Suprapubic skin (tissue), 4 donors: ENCODE measurements at places on chromosomes 2 and 18. TPM values are rescaled to one million over a fixed set of nuclear protein-coding genes. Genes with fewer than 3 reads are reported as not detected.

Gene CFAP53
- total RNA-seq: not detected

DNA sequence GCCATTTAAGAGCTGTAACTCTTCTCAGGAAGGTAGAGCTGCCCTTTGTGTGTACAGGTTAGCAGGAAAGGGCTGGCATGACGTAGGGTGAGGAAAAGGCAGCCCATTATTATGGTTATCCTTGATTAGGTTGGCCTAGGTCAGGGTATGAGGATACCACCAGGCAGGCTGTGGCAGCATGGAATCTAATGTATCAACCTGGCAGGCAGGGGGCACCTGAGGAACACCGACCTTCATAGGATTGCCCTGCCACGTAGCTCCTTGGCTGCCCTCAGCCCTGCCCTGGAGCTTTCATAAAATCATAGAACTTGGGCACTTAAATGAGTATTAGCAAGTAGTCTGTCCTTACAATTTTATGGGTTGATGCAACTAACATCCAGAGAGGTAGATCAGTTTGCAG lies 261.6 kb downstream of the LTBP1 start:
- H3K4me3 ChIP-seq: no peak overlapping the region
- H3K36me3 ChIP-seq: no peaks in the 10 kb centered on the region
- no peak overlapping the region for H3K27ac ChIP-seq
- H3K27me3 ChIP-seq: no peaks in the 10 kb centered on the region

GRCh38 chr18:58321986-58322385 lies 278.0 kb downstream of the NEDD4L start:
- H3K27me3 ChIP-seq: no peaks in the 10 kb centered on the region
- no peak overlapping the region for H3K4me3 ChIP-seq
- H3K4me1 ChIP-seq: peaks cover 11% of the 10 kb centered on the region

GRCh38 chr2:64932371-64933216 lies 56.6 kb upstream of the SLC1A4 start:
- no peak overlapping the region for H3K4me3 ChIP-seq
- H3K27ac ChIP-seq: no peak overlapping the region
- DNase-seq: no peak

DNA sequence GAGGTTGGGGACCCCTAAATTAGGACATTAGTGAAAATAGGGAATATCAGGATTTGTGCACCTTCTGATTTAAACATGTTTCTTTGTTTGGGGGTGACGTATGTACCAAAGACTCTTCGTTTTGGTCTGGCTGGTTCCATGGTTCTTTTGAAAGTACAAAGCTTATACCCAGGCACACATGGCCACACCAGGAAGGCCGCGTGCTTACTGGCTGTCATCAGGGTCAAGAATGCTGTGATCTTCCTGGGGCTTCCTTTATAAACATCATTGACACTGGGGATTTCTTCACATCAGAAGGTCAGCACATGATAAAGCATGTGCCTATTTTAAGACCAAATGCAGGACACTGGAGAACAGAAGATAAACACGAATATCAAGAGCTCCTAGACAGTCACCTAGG lies 230.6 kb upstream of the ID2 start:
- no peaks in the 10 kb centered on the region for H3K27me3 ChIP-seq
- no peaks in the 10 kb centered on the region for H3K36me3 ChIP-seq
- DNase-seq: peak; percentile 7
- H3K4me1 ChIP-seq: peaks cover 10% of the 10 kb centered on the region
- H3K4me3 ChIP-seq: no peak overlapping the region
- no peak overlapping the region for H3K27ac ChIP-seq

Gene ING5
- total RNA-seq: 40.6 TPM

DNA sequence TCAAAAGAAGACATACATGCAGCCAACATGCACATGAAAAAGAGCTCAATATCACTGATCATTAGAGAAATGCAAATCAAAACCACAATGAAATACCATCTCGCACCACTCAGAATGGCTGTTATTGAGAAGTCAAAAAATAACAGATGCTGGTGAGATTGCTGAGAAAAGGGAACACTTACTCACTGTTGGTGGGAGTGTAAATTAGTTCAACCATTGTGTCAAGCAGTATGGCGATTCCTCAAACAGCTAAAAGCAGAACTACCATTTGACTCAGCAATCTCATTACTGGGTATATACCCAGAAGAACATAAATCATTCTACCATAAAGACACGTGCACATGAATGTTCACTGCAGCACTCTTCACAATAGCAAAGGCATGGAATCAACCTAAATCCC lies 95.5 kb upstream of the XIRP2 start:
- H3K4me3 ChIP-seq: no peak overlapping the region
- no peak for DNase-seq
- H3K27ac ChIP-seq: no peak overlapping the region
- no peaks in the 10 kb centered on the region for H3K4me1 ChIP-seq

Gene CD207
- total RNA-seq: 43.4 TPM

DNA sequence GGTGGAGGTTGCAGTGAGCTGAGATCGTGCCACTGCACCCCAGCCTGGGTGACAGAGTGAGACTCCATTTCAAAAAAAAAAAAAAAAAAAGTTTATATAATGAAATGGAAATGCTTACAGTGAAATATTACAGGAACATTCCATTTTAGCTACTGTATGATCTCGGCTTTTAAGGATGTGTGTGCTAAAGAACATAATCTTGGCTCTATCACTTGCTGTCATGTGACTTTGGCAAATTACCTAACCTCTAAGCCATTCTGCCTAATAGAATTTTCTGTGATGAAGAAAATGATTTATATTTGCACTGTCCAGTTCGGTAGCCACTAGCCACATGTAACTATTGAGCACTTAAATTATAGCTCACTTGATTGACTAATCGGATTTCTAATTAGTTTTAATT lies 36.3 kb downstream of the SMAD4 start:
- H3K4me3 ChIP-seq: no peak overlapping the region
- H3K36me3 ChIP-seq: peaks cover 78% of the 10 kb centered on the region
- no peaks in the 10 kb centered on the region for H3K27me3 ChIP-seq
- no peak overlapping the region for H3K27ac ChIP-seq
- no peak for DNase-seq

DNA sequence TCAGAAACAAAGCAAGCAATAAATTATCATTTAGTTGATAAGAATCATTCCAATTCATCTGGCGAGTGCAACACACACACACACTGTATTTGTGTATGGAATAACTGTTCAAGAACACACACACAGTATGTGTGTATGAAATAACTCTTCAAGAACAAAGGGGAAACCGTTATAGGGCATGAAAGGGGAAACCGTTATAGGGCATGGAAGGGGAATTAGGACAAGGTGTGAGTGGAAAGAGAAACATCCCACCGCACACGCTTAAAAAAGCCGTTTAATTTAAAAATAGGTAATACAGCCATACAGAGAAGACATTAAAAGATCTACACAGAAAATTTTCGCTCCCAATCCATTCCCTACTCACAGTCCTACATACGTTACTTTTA lies 607 bp upstream of the TSN start:
- peak overlapping the region; percentile 87 for H3K4me3 ChIP-seq
- H3K27ac ChIP-seq: no peak overlapping the region
- DNase-seq: no peak

Gene RFX8
- 0.70 TPM for total RNA-seq

Gene DYNAP
- not detected for total RNA-seq

Gene WDR75
- total RNA-seq: 130 TPM
